H54 (cell line): ENCODE measurements at places on chromosomes 16 and 17.

GRCh38 chr16:72129976-72130656 lies 36.5 kb downstream of the DHX38 start:
- no peak for DNase-seq

- no peak for DNase-seq
Measured at GRCh38 chr16:72850853-72851252, 197.1 kb downstream of the ZFHX3 start.

DNA sequence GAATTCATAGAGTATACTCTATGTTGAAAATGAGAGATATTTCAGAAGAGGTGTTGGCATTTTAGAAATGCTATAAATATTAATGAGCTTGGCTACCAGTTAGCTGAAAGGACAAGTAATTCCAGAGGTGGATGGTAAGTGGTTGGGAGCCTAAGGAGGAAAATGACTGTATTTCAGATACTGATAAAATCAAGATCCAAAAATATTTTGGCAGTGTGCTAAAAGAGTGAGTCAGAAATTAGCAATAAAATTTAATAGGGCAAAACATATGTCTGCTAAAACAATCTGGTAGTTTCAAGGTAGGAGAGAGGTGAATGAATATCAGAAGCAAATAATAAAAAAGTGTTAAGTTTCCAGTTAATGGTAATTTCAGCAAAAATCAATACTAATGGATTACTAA lies 1287.9 kb downstream of the CDH8 start:
- no peak for DNase-seq

GRCh38 chr17:13410874-13411273 lies 190.9 kb downstream of the HS3ST3A1 start:
- no peak for DNase-seq

DNA sequence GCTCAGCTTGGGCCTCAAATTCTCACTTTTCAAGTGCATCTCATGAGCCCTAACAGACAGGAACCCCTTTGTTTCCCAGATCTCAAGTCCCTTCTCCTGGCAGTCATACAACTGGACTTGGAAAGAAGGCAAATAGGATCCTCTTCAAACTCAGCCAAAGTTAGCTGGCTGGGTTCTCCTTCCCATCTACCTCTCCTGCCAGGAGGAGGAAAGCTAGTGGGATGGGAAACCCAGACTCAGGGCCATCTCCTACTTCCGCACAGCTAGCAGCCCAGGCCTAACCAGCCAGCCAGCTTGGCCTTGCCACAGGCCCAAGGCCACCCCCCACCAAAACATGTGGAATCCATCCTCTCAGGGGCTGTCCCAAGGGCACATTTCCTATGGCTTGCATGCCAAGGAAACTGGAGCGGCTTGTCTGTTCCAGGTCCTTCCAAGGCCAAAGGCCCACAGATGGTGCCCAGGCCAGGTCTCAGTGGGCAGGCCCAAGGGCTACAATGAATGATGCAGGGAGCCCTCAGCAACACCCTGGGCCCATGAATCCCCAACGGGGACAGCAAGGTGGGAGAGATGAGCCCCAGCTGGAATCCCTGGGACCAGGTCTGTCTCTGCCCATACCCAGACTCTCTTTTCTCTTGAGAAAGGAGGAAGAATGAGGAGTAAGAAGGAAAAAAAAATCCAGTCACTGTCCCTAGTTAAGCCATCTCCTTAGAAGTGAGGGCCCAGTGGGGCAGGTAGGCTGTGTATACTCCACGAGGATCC lies 1.7 kb downstream of the SMARCD2 start:
- DNase-seq, result no peak

- DNase-seq, result no peak
Measured at GRCh38 chr16:12494661-12495060, 309.0 kb downstream of the CPPED1 start.

GRCh38 chr17:79515646-79516571 lies 94.9 kb downstream of the RBFOX3 start:
- DNase-seq, result no peak

- no peak for DNase-seq
Measured at GRCh38 chr16:84314373-84314772, 19.7 kb downstream of the WFDC1 start.

GRCh38 chr16:1040346-1040745 lies 32.2 kb upstream of the SSTR5 start:
- DNase-seq, result no peak

DNA sequence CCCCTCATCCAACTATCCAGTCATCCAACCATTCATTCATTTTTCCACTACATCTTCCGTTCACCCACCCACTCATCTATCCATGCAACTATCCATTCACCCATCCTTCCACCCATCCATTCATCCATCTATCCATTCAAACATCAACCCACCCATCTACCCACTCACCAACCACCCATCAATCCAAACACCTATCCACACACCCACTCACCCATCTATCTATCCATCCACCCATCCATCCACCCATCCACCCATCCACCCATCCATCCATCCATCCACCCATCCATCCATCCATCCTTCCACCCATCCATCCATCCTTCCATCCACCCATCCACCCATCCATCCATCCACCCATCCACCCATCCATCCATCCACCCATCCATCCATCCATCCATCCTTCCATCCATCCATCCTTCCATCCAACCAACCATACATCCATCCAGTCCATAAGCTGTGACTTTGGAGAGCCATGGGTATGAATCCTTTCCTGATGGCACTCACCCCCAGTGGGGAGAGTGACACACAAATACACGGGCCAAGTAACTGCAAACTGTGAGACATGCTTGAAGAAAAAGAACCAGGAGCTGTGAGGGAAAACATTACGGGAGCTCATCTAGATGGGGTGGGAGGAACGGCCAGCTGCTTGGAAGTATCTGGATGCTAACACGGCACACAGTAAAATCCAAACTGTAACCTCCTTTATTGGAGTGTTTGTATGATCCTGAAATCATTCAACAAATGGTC lies 100.0 kb upstream of the TNRC6C start:
- DNase-seq, result no peak

DNA sequence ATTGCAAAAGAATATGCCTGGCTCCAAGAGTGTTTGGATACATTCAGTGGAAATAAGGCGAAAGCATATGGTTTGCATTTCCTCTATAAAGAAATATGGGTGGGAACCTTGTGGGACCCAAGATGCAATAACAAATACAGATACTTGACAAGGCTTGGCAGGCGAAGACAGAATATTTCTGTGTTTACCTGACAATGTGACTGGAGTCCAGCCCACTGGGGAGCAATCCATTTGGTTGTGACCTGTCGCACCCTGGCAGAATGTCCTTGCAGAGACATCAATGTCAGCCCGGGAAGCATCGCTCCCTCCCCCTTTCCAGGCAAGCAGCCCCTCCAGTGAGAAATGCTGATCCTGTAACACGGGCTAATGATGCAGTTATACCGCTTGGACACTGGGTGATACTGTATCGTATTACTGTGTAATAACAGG lies 296.6 kb downstream of the MAF start:
- no peak for DNase-seq

GRCh38 chr17:75873587-75874322 lies 4.6 kb downstream of the TRIM47 start:
- no peak for DNase-seq

- no peak for DNase-seq
Measured at GRCh38 chr16:56849690-56850680, 15.0 kb upstream of the SLC12A3 start.

- no peak for DNase-seq
Measured at GRCh38 chr16:67014634-67015312, 14.2 kb upstream of the CBFB start.

DNA sequence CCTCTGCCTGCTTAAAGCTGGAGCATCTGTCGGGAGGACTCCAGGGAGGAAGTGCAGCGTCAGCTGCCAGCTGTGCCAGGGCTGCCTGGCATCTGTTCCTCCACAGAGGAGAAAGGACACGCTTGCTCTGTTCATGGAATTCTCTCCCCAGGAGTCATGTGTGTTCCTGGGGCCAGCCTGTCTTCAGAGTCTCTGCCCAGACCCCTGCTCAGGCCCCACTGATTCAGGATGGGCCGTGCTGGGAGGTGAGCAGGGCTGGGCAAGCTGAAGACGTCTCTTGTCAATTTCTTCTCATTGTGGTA lies 24.2 kb downstream of the CRISPLD2 start:
- no peak for DNase-seq

DNA sequence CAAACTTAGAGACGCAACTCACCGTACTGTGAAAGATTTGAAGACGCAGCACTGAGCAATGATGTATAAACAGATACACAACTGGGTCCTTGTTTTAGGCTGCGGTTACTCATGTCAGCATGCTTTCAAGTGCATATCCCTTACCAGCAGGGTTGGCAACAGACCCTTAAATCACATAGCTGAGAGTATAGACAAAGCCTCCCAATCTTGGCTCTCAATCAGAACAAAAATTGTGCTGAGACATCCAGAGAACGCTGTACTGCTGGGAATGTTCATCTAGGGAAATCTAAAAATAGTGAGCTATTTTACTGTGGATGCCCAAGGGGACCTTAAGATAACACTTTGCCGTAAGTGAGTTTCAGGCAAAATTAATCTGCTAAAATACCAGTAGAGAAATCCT lies 84.4 kb upstream of the NUDT7 start:
- DNase-seq, result no peak

DNA sequence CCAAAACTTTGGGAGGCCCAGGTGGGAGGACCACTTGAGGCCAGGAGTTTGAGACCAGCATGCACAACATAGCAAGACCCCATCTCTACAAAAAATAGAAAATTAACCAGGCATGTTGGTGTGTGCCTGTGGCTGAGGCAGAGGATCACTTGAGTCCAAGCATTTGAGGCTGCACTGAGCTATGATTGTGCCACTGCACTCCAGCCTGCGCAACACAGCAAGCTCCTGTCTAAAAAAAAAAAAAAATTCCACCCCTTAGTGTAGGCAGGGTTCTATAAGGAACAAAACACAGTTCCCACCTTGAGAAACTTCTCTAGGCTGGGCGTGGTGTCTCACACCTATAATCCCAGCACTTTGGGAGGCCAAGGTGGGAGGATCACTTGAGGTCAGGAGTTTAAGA lies 36.3 kb upstream of the HAPSTR1 start:
- DNase-seq, result no peak
